ENCODE measurements at places on chromosomes 1 and 21.
A peak's percentile ranks its signal among the peaks of the same experiment; 100 is the strongest.

DNA sequence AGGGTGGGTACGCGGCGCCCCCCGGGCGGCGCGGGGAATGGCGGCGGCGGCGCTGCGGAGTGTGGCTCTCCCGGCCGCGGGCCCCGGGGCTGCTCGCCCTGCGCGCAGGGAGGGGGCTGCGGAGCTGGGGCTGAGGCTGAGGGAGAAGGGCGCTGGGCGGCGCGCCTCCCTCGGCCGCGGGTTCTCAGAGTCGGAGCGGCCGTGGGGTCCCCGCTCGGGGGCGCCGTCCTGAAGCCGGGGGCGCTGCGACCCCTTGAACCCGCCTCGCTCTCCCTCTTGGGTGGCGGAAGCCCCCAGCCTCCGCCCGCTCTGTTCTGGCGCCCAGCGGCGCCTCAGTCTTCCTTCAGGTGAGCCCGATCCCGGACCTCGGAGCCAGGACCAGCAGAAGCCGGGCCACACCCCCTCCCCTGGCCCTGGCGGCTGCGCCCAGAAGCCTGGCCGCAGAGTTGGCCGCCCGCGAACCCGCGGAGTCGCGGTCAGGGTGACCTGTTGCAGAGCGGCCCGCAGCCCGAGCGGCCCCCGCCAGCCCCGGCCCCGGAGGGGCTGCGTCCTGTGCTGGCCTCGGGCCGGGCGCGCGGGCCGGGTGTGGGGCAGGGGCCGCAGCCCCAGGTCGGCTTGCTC is 532 bp downstream of the RALGPS2 start:
- H3K27me3 ChIP-seq = peaks cover 2% of the 10 kb centered on the region
- peaks cover 1% of the 10 kb centered on the region for H3K36me3 ChIP-seq
- H3K27ac ChIP-seq = no peak overlapping the region
- DNase-seq = peak; percentile 37

DNA sequence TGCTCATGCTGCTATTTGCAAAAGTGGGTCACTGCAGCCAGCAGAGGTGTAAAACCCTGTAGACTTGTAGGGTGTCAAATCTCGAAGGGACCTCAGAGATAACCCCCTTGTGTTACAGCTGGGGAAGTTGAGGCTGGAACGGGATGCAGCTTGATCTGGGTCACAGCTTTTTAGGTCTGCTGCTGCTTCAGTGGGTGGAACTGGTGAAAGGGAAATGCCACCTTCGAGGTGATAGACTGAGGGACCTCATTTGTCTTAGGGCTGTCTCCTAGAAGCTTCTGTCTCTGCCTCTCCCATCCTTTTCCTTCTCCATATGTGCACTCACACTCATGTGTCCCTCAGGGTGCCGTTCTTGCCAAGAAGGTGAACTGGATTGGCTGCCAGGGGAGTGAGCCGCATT is 35.4 kb downstream of the QSOX1 start:
- H3K4me1 ChIP-seq = peaks cover 13% of the 10 kb centered on the region
- H3K4me3 ChIP-seq = no peak overlapping the region
- no peak overlapping the region for H3K27ac ChIP-seq
- H3K27me3 ChIP-seq = no peaks in the 10 kb centered on the region
- DNase-seq = no peak

GRCh38 chr1:92096317-92096716 is 16.2 kb downstream of the BTBD8 start:
- no peak overlapping the region for H3K27ac ChIP-seq
- H3K36me3 ChIP-seq = no peaks in the 10 kb centered on the region
- no peaks in the 10 kb centered on the region for H3K27me3 ChIP-seq
- H3K4me3 ChIP-seq = no peak overlapping the region
- no peak for DNase-seq

DNA sequence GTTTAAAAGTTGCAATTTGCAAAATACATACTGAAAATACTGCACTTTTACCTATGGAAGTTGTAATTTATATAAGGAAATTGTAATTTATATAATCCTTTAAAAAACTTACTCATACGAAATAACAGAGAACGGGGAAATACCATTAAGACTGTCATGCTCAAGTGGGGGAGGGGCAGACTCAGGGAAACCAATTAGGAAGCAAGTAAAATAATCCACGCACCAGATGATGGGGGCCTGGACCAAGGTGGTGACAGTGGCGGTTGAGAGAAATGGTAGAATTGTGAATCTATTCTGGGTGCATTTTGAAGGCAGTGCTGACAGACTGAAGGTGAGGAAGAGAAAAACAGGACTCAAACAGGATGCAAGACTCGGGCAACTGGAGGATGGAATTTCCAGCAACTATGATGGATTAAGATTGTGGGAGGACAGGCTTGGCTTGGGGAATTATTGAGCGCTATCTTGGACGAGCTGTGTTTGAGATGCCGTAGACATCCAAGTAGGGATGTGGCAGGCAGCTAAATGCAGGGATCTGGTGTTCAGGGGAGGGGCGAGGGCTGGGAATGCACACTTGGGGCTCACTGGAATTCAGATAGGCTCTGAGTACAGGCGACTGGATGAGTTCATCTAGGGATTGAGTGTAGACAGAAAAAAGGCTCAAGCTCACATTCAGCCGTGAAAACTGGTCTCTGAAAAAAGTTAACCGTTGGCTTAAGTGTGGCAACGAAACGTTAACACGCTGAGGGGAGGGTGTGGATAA is 977 bp downstream of the LCA5L start:
- peaks cover 20% of the 10 kb centered on the region for H3K4me1 ChIP-seq
- no peaks in the 10 kb centered on the region for H3K36me3 ChIP-seq
- peak overlapping the region; percentile 91 for H3K4me3 ChIP-seq
- no peak for DNase-seq
- H3K27me3 ChIP-seq = peaks cover 3% of the 10 kb centered on the region
- H3K27ac ChIP-seq = peak overlapping the region; percentile 87

GRCh38 chr1:70431874-70432273 is 20.8 kb downstream of the CTH start:
- no peaks in the 10 kb centered on the region for H3K27me3 ChIP-seq
- H3K27ac ChIP-seq = no peak overlapping the region
- H3K4me1 ChIP-seq = no peaks in the 10 kb centered on the region
- no peak for DNase-seq

DNA sequence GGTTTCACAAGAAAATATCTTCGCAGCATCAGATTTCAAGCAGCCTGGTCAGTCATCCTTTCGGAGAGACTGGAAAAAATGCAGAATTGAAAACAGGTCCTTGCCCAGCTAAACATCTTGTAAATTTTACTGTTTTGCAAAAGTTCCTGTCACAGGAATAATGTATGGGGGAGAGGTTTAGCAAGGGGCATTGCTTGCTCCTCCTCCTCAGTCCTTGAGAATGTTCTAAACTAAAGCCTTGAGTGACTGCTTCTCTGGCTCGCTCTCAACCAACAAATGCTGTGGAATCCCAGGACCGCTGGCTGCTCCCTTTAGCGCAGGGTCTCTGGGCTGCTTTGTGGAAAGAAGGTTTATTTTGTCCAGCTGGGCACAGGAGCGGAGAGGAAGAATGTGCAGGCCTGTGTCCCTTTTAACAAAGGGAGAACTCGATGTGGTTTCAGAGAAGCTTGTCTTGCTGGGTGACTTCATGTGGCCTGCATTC is 33.6 kb upstream of the FHAD1 start:
- H3K36me3 ChIP-seq = no peaks in the 10 kb centered on the region
- no peak overlapping the region for H3K4me3 ChIP-seq
- DNase-seq = no peak
- H3K4me1 ChIP-seq = peaks cover 9% of the 10 kb centered on the region

- DNase-seq = no peak
- no peak overlapping the region for H3K4me3 ChIP-seq
- no peak overlapping the region for H3K27ac ChIP-seq
- peaks cover 2% of the 10 kb centered on the region for H3K27me3 ChIP-seq
- H3K4me1 ChIP-seq = no peaks in the 10 kb centered on the region
- H3K36me3 ChIP-seq = no peaks in the 10 kb centered on the region
These were observed 99.6 kb downstream of the ELAVL4 start for GRCh38 chr1:50208315-50208714.

- no peak overlapping the region for H3K27ac ChIP-seq
- no peaks in the 10 kb centered on the region for H3K4me1 ChIP-seq
- H3K27me3 ChIP-seq = peaks cover 13% of the 10 kb centered on the region
- H3K36me3 ChIP-seq = peaks cover 3% of the 10 kb centered on the region
These were observed 3.7 kb upstream of the PADI4 start for GRCh38 chr1:17304151-17304825.

GRCh38 chr1:157460381-157460780 is 91.9 kb downstream of the FCRL5 start:
- H3K36me3 ChIP-seq = no peaks in the 10 kb centered on the region
- H3K4me1 ChIP-seq = no peaks in the 10 kb centered on the region
- no peak overlapping the region for H3K4me3 ChIP-seq
- no peak overlapping the region for H3K27ac ChIP-seq

GRCh38 chr1:9195651-9196050 is 38.9 kb upstream of the H6PD start:
- no peak overlapping the region for H3K27ac ChIP-seq
- no peaks in the 10 kb centered on the region for H3K36me3 ChIP-seq
- H3K4me3 ChIP-seq = no peak overlapping the region
- DNase-seq = no peak

DNA sequence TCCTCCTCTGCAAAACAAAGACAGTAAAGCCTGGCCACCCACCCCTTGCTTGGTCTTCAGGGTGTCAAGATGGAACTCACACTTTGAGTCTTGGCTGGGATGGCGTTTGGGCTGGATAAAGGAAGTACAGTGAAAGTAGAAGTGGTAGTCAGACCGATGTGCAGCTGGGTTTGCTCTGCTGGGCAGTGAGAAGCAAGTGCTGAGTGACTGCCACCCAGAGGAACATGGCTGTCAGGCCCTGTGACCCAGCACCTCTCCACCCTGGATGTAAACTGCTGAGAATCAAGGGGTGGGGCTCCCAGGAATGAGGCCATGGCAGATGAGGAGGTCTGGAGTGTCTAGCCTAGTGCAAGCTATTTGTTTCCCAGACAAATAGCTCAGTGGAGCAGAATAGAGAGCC is 51.2 kb downstream of the POFUT2 start:
- DNase-seq = no peak
- peaks cover 42% of the 10 kb centered on the region for H3K27me3 ChIP-seq
- no peaks in the 10 kb centered on the region for H3K36me3 ChIP-seq
- H3K27ac ChIP-seq = no peak overlapping the region

DNA sequence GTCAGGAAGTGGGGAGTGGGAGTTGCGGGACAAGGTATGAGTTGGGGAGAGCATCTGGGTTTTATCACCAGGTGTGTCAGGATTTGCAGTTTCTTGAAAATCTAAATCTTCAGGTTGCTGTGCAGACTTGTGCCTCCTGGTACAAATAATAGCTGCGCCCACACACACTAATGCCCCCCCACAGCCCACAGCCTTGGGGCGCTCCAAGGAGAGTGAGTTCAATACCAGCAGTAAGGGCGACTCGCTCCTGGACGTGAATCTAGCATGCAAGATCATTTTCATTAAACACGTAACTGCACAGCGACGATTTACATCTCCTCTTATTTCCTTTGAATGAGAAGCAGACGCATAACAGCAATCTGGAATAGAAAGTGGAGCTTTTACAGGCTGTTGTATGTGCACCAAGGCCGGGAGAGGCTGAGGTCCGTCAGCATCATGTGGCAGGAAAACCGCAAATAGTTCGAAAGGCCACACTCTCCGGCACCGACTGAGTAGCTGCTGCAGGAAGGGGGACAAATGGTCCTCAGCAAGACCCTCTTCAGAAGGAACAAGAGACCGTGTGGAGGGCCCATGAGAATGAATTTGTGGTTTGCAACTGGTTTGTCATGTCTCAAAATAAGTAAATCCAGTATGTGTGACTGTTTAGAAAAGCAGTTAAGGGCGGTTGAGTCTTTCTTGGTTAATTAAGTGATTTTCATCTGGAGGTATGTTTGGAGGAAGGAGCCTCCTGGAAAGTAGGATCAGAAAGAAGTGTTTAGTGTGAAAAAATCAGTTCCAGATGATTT is 439.5 kb downstream of the SMYD3 start:
- DNase-seq = peak; percentile 5
- no peak overlapping the region for H3K4me3 ChIP-seq
- H3K36me3 ChIP-seq = peaks cover 3% of the 10 kb centered on the region
- H3K27ac ChIP-seq = no peak overlapping the region

- no peak overlapping the region for H3K4me3 ChIP-seq
- H3K27ac ChIP-seq = no peak overlapping the region
- DNase-seq = no peak
- H3K27me3 ChIP-seq = peaks cover 8% of the 10 kb centered on the region
These were observed 2.2 kb upstream of the HAO2 start for GRCh38 chr1:119366424-119366823.

DNA sequence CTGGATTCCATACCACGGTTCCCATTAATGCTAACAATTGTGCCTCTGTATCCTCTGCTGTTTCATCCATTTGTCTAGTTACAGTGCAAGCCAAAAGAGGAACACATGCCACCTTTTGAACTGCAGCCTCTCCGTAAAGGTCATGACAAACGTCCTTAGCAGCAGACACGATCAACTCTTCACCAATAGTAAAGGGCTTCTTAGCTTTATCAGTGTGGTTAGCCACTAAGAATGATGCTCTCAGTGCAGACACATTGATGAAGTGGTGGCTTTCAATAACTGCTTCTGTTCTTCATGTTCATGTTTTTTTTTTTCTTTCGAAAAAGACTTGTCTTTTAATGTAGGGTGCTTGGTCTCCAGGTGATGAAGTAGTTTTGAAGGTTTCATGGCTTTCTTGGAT is 14.3 kb downstream of the XPR1 start:
- H3K27ac ChIP-seq = no peak overlapping the region
- H3K4me3 ChIP-seq = no peak overlapping the region
- H3K36me3 ChIP-seq = peaks cover 18% of the 10 kb centered on the region
- H3K4me1 ChIP-seq = peaks cover 22% of the 10 kb centered on the region

GRCh38 chr21:14838400-14838799 is 226.4 kb downstream of the NRIP1 start:
- H3K4me3 ChIP-seq = no peak overlapping the region
- no peaks in the 10 kb centered on the region for H3K27me3 ChIP-seq
- H3K27ac ChIP-seq = no peak overlapping the region
- H3K36me3 ChIP-seq = no peaks in the 10 kb centered on the region
- peaks cover 2% of the 10 kb centered on the region for H3K4me1 ChIP-seq
- no peak for DNase-seq

DNA sequence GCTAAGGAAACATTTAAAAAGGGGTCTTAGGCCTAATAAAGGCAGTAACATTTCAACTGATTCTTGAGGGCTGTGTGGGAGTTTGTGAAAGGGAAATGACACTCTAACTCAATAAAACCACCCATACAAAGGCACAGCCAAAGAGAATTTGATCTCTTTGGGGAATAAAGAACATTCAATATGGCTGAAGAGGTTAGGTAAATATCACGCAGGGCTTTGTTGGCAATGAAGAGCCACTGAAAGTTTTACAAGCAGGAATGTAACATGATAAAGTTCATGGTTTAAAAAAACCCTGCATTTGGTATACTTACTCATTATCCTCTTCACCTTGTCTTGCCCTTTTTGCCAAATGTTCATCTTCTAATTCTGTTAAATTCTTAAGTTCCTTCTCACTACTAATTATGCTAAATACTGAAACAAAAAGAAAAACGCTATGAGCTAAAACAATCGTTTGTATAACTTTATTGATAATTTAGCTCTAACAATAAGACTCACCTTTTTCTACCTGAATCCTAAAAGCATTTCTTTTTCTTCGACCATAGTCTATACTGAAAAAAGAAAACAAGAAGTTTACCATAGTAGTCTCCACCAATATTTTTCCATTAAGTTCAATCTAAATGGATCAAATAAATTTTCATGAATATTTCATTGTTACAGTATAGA is 12.5 kb downstream of the NVL start:
- peaks cover 27% of the 10 kb centered on the region for H3K36me3 ChIP-seq
- H3K27ac ChIP-seq = no peak overlapping the region
- no peak overlapping the region for H3K4me3 ChIP-seq
- no peak for DNase-seq

- peaks cover 3% of the 10 kb centered on the region for H3K4me1 ChIP-seq
- no peak for DNase-seq
- no peak overlapping the region for H3K4me3 ChIP-seq
- peaks cover 2% of the 10 kb centered on the region for H3K36me3 ChIP-seq
- no peak overlapping the region for H3K27ac ChIP-seq
These were observed 54.1 kb downstream of the MRPL37 start for GRCh38 chr1:54254055-54254454.

Data from activated naive CD8-positive, alpha-beta T cell treated with anti-CD3 and anti-CD28 coated beads, Interleukin-2, amount 50 U/mL, for 24 hours (primary cell).